ENCODE measurements at places on chromosomes 5 and 9.

DNA sequence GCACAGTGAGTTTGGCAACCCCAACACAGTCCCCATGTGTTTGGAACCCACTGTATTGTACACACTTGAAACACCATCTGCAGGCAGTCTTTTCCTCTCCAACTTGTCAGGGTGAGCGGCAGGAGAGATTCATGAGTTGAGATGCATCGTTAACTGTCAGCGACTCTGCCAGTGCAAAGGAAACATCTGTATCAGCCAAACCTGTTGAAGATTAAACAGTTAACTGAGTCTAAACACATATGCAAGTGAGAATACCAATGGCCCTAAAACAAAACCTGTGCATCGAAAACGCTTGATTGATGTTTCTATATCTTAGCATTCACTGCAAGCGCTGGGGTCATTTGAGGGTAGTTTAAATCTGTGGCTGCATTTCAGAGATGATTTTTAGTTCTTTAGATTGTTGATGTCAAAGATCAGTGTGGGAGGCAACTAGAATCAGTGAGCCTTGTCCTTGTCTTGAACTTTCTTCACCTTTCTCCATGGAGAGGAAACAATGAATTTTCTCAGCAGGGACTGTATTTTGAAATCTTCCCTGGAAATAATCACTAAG is 41.3 kb upstream of the PAM start:
- no peak for DNase-seq

- DNase-seq: no peak
These were observed 330.8 kb downstream of the DTWD2 start for GRCh38 chr5:118657576-118657975.

DNA sequence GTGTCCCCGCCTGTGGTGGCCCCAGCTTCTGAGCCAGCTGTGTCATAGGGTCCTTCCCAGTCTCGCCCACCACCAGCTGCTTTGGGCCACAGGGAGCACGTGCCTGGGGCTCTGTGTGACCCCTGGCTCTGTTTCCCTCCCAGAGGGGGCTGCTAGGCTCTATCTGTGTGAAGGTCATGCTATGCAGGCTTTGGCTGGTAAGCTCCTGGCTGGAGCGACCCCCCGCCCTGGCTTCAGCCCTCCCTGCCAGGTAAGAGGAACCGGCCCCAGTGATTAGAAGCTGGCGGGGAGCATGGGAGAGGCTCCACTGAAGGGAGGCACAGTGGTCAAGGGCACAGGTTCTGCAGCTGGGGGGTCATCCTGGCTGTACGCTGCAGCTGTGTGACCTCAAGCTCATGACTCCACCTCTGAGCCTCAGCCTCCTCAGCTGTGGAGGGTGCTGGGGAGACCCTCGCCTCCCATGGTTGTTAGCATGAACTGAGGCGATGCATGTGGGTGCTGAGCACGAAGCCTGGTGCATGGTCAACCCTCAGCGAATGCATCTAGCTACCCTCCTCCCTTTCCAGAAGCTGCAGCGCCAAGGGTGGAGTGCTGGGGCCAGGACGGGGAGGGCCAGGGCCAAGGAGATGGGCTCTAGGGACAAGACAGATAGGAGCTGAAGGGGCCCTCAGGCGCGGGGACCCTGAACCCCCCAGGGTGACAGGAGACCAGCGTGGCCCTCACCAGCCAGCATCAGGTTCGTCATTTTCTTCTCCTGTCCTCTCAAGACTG is 163.8 kb upstream of the MVB12B start:
- no peak for DNase-seq

DNA sequence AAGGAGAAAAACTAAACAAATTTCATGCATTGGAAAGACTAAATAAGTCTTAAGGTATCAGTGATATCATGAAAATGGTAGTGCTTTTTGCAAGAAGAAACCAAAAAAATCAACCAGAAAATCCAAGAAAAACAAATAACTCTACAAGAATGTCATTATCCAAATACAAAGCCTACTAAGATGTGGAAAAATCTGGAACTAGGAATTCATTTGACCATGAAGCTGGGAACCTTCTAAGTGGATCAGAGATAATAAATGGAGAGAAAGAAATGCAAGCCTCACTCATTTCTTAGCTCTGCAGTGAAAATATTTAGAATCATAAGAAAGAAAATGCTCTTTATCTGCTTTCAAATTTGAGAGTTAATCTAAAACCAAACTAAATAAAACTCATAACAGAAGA is 51.3 kb downstream of the RASEF start:
- DNase-seq: no peak

DNA sequence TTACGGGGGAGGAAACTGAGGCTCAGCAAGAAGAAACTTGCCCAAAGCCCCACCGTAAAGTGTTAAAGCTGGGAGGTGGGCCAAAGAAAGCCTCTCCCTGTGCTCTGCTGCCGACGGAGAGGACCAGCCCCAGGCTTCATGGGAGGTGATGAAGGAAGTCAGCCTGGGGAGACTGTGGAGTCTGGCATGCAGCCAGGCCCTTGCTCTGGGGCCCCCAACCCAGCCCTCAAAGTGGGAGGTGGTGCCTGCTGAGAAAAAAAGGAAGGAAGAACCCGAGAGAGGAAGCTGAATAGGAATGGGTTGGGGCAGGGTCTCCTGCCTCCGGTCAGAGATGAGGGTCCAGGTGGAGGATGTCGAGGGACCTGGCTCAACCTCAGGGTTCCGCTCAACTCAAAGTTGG is 3.8 kb downstream of the RNF44 start:
- peak; percentile 17 for DNase-seq

DNA sequence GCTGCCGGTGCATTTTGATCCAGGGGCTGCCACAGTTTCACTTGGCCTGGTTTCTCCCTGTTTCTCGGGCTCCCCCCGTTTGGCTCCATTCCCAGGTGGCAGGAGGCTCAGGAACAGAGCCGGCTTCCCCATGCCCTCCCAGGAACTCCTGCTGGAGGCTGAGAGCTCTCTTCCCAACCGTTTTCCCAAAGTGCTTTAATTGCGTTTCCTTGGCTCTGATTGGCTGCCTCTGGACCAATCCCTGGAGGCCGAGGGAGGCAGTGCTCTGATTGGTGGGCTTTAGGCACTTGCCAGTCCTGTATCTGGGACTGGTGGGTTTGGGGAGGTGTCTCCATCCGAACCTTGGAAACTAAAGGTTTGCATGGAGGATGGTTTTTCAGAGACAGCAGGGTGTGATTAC is 4.9 kb downstream of the TSPAN17 start:
- DNase-seq: no peak

GRCh38 chr5:18393565-18394442 is 759.5 kb downstream of the TAF11L14 start:
- peak; percentile 74 for DNase-seq
